ENCODE measurements at places on chromosomes 2 and 18.

DNA sequence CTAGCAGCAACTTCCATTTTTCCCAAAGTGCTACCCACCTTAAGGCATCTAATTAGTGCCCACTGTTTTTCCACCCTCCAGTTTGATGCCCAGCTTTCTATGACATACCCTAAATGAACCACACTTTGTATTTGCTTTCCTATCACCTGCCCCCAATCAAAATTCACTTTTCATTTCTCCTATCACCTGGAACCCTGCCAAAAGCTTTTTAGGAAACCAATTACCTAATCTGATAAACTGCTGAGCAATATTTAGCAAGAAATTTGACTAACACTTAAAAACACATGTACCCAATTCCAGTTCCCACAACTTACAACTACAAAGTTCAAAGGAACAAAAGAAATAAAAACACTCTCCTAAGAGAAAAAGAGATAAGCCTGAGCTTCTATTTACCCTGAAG is 71.7 kb downstream of the IKZF2 start:
- no peak for DNase-seq

GRCh38 chr2:52414561-52415295 is 1352.9 kb upstream of the CHAC2 start:
- no peak for DNase-seq

DNA sequence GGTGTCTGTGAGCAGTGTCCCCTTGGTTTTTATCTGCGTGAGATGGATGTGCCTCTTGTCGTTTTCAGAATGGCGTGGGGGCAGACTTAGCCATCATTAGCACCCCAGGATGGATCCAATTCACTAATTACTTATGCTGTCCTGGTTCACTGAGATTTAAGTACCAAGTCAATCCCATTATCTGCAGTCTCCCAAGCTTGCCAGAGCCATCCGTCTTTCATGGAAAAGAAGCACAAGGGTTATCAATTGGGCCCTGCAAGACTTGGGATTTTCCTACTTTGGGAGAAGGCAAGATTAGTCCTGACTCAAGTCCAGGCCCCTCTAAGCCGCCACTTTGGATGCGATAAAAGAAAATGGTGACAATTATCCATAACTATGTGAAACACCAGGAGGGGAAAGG is 404.0 kb downstream of the TMEM182 start:
- DNase-seq: no peak

DNA sequence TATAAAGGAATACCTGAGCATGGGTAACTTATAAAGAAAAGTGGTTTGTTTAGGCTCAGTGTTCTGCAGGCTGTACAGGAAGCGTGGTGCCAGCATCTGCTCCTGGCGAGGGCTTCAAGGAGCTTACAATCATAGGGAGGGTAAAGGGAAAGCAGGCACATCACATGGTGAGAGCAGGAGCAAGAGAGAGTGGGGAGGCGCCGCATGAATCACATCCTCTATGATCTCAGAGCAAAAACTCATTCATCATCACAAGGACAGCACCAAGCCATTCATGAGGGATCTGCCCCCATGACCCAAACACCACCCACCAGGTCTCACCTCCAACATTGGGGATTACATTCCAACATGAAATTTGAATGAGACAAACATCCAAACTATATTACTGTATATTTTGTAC is 32.5 kb downstream of the R3HDM1 start:
- DNase-seq: no peak

DNA sequence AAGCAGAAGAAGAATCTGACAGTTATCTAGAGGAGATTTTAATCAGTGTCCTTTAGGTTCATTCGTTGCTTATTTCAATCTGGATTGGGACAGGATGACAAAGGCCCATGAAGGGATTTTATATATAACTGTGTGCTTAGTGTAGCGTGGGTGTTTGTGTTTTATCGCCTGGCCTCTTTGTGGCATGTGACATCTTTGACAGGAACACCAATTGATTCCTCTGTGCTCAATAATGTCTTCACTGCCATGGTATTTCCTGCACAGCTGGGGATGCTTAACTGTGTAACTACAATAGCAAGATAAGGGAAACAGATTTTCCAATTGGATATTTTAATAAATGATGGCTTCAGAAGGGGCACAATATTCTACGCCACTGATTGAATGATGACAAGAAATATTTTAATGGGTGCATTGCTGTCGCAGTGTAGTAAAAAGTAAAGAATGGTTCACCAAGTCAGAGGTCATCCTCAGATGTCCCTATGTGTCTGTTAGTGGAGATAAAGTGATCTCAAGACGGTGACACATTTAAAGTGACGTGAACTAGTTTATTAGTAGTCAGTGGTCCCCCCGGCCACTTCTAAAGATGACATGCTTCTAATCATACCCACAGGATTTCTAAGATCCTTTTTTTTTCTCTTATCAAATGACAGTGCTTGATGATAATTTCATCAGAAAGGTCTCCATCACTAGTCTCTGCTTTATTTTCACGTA is 160.4 kb downstream of the AGAP1 start:
- no peak for DNase-seq

DNA sequence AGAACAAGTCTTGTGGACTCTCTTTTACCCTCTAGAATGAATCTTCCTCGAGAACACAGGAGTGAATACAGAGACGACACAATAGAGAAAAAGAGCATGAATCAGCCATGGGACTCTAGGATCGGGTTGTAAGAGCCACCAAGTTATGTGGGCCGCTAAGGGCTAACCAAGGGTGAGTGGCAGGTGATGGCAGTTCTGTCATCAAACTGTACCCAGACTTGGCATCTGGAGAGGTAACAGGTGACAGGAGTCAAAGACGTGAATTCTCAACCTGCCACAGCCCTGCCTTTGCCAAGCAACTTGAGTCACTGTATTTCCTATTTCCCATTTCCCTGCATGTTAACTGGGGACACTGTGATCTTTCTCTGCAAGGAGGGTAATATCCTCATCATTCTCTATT is 11.2 kb downstream of the SERPINE2 start:
- DNase-seq: no peak

- DNase-seq: no peak
Measured at GRCh38 chr18:62201870-62202269, 14.8 kb downstream of the RELCH start.

Data from activated T-helper 1 cell treated with anti-CD3 and anti-CD28 coated beads, Interleukin-2, amount 50 U/mL, for 16 hours (primary cell).